ENCODE measurements at places on chromosomes 5 and 9. TPM values are rescaled to one million over a fixed set of nuclear protein-coding genes. Genes with fewer than 3 reads are reported as not detected.

ASPN gene
- total RNA-seq, result not detected

TPPP gene
- 0.20 TPM for total RNA-seq

ADAMTSL2 gene
- not detected for total RNA-seq

TAF11L10 gene
- total RNA-seq, result not detected

GFPT2 gene
- 0.37 TPM for total RNA-seq

SOX30 gene
- total RNA-seq, result not detected

GADD45G gene
- 12.9 TPM for total RNA-seq

RANBP17 gene
- total RNA-seq, result not detected

AJM1 gene
- total RNA-seq, result 4.4 TPM

PCDHA13 gene
- not detected for total RNA-seq

DPP7 gene
- total RNA-seq, result 321 TPM

Measured in activated CD8-positive, alpha-beta memory T cell treated with anti-CD3 and anti-CD28 coated beads, Interleukin-2, amount 10 ng/mL, durations not matched to agents 7 days and 5 days (primary cell).